ENCODE measurements at places on chromosomes 3 and 15.
A peak's percentile ranks its signal among the peaks of the same experiment; 100 is the strongest.

DNA sequence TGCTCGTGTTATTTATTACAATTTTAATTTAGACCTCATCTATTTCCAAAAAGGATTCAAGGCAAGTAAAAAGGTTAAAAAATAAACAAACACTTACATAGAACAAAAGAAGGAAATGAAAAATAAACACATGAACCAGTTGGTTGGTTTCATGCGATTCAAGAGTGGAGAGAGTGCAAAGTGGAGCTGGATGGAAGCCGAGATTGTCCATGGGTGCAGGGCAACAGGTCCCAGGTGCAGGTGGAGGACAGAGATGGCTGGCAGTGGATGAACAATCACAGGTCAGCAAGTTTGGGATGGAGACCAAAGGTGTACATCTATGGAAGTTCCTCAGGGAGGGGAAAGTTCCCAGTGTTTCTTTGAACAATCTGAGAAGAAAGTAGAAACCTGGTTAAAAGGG is 11.6 kb upstream of the SEMA5B start:
- H3K36me3 ChIP-seq: no peaks in the 10 kb centered on the region
- no peak overlapping the region for H3K27ac ChIP-seq
- no peaks in the 10 kb centered on the region for H3K27me3 ChIP-seq
- DNase-seq: no peak
- no peaks in the 10 kb centered on the region for H3K4me1 ChIP-seq
- H3K4me3 ChIP-seq: no peak overlapping the region

GRCh38 chr3:128004661-128005060 is 47.6 kb upstream of the SEC61A1 start:
- H3K27me3 ChIP-seq: no peaks in the 10 kb centered on the region
- no peak overlapping the region for H3K27ac ChIP-seq
- no peaks in the 10 kb centered on the region for H3K4me1 ChIP-seq
- H3K4me3 ChIP-seq: no peak overlapping the region

DNA sequence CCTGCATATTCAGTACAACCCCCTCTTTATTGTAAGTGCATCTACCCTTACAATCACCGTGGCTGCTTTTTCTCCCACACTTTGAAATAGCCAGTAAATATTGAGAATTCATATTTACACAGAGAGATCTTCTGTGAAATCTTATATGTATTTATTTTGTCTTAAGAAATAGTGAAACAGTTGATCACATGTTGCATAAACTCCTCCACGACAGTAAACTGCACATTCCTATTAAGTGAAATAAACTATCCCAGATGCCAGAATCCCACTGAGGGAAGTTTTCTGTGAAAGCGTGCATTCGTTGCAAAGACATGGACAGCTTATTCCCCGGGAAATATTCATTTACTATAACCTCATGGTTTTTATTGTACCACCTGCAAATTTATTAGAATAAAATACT is 796.0 kb downstream of the ROBO2 start:
- no peak overlapping the region for H3K4me3 ChIP-seq
- H3K27me3 ChIP-seq: no peaks in the 10 kb centered on the region
- no peak overlapping the region for H3K27ac ChIP-seq
- no peaks in the 10 kb centered on the region for H3K36me3 ChIP-seq
- H3K4me1 ChIP-seq: no peaks in the 10 kb centered on the region

- H3K36me3 ChIP-seq: no peaks in the 10 kb centered on the region
- H3K4me3 ChIP-seq: peak overlapping the region; percentile 65
- H3K4me1 ChIP-seq: peaks cover 17% of the 10 kb centered on the region
- peak overlapping the region; percentile 78 for H3K27ac ChIP-seq
Measured at GRCh38 chr15:95669146-95669922, 661.2 kb upstream of the NR2F2 start.

DNA sequence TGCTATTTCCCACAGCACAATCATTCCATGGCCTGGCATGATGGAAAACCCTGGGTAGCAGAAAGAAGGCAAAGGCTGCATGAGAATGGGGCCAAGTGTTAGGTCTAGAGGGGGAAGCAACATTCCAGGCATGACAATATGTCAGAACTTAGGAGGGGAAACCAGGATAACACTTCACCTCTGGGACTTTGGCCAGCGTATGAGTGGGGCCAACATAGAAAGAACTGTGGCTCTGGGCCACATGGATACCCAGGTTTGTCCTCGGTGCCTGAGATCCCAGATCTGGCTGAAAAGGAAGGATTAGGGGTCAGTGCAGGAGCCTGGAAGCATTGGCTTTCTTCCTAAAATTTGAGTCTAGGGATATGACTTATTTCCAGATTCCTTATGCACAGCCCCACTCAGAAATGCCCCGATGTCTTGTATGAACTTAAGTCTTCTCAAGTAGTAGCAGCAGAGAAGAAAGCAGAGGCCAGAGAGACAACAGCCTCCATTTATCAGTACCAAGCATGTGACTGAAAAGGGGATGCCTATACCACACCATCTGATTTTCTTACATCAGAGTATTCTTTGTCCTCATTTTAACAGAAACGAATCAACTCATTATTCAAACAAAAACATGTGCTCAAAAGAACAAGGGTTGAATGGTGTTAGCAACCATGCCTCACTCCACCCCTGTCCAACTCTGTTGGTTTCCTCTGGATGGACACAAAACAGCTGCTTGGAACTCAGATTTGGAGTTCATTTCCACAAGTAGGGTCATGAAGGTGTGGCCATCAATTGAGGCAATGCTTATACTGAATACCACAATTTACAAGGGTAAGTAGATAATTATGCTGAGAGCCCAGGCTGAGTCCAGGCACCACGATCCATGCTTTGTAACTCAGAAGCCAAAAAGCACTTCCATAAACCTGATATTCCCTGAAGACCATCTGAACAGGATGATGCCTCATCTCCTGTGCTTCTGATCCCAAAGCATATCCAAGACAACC is 43.7 kb upstream of the NDUFB4 start:
- no peak overlapping the region for H3K4me3 ChIP-seq
- no peak for DNase-seq
- no peak overlapping the region for H3K27ac ChIP-seq
- no peaks in the 10 kb centered on the region for H3K27me3 ChIP-seq
- no peaks in the 10 kb centered on the region for H3K4me1 ChIP-seq
- no peaks in the 10 kb centered on the region for H3K36me3 ChIP-seq

DNA sequence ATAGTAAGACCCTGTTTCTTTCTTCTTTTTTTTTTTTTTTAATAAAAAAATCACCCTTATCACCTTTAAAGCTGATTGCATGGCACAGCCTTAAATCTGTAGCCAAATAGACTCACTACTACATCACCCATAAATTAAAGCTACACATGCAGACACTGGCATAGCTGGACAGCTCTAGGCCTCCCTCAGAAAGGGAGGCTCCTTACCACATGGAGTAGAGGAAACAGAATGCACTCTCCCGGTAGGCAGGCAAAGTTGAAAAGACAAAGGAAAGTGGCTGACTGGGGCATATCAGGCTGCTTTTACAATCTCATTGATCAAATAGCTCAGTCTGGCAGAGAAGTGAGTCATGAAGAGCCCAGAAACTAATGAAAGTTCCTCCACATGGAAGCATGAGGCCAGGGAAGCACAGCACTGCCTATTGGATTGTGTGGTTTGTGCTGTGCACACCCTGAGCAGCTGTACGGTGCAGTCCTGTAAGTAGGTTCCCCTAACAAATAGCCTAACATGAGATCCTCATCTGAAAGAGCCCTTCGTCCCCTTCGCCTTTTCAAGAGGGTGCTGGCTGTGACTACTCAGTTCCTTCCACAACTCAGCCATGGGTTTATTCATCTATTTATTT is 32.7 kb upstream of the FAM98B start:
- DNase-seq: no peak
- H3K36me3 ChIP-seq: no peaks in the 10 kb centered on the region
- no peak overlapping the region for H3K4me3 ChIP-seq
- peaks cover 24% of the 10 kb centered on the region for H3K4me1 ChIP-seq

GRCh38 chr3:56917361-56918110 is 115.8 kb upstream of the ARHGEF3 start:
- peak overlapping the region; percentile 96 for H3K27ac ChIP-seq
- H3K4me1 ChIP-seq: peaks cover 44% of the 10 kb centered on the region
- peak overlapping the region; percentile 44 for H3K4me3 ChIP-seq
- peak; percentile 79 for DNase-seq
- H3K27me3 ChIP-seq: no peaks in the 10 kb centered on the region

- H3K27ac ChIP-seq: no peak overlapping the region
- no peak for DNase-seq
- H3K4me1 ChIP-seq: peaks cover 18% of the 10 kb centered on the region
- no peaks in the 10 kb centered on the region for H3K27me3 ChIP-seq
Measured at GRCh38 chr3:195892105-195893043, 16.0 kb downstream of the TNK2 start.

GRCh38 chr15:62021991-62022600 is 38.2 kb downstream of the VPS13C start:
- H3K4me1 ChIP-seq: peaks cover 1% of the 10 kb centered on the region
- H3K4me3 ChIP-seq: no peak overlapping the region
- H3K27me3 ChIP-seq: no peaks in the 10 kb centered on the region
- no peak overlapping the region for H3K27ac ChIP-seq
- DNase-seq: no peak

DNA sequence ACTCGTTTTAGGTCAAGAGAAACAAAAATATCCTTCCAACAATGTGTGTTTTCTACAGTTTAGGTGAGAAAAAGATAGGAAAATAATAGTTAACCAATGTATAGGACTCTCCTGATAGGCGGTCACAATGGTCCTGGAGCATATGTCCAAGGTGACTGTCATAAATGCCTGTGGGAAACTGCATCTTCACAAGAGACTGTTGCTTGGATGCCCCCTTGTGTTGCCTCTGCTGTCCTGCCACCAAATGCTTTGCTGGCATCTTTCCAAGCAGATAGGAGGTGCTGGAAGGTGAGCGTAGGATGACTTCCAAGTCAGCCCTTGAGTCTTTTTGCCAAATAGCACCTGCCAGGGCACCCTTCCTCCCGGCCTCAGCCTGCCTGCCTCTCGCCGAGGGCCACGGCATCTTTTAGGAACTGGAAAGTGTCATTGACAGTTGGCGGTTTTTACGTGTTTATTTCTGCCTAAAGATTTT is 24.1 kb upstream of the SACM1L start:
- peak overlapping the region; percentile 63 for H3K27ac ChIP-seq
- H3K36me3 ChIP-seq: peaks cover 17% of the 10 kb centered on the region
- H3K4me3 ChIP-seq: peak overlapping the region; percentile 45
- no peaks in the 10 kb centered on the region for H3K27me3 ChIP-seq
- peak; percentile 39 for DNase-seq
- peaks cover 9% of the 10 kb centered on the region for H3K4me1 ChIP-seq

- no peaks in the 10 kb centered on the region for H3K36me3 ChIP-seq
- no peaks in the 10 kb centered on the region for H3K27me3 ChIP-seq
- no peak overlapping the region for H3K4me3 ChIP-seq
- no peaks in the 10 kb centered on the region for H3K4me1 ChIP-seq
Measured at GRCh38 chr3:8619548-8619947, 25.1 kb downstream of the SSUH2 start.

- H3K27me3 ChIP-seq: no peaks in the 10 kb centered on the region
- DNase-seq: no peak
- H3K4me3 ChIP-seq: no peak overlapping the region
- no peaks in the 10 kb centered on the region for H3K36me3 ChIP-seq
- H3K4me1 ChIP-seq: no peaks in the 10 kb centered on the region
Measured at GRCh38 chr15:40306908-40307307, 827 bp downstream of the PLCB2 start.

GRCh38 chr15:82129149-82129692 is 83.4 kb upstream of the MEX3B start:
- no peak overlapping the region for H3K4me3 ChIP-seq
- no peaks in the 10 kb centered on the region for H3K36me3 ChIP-seq
- H3K4me1 ChIP-seq: no peaks in the 10 kb centered on the region
- no peak for DNase-seq
- no peaks in the 10 kb centered on the region for H3K27me3 ChIP-seq

DNA sequence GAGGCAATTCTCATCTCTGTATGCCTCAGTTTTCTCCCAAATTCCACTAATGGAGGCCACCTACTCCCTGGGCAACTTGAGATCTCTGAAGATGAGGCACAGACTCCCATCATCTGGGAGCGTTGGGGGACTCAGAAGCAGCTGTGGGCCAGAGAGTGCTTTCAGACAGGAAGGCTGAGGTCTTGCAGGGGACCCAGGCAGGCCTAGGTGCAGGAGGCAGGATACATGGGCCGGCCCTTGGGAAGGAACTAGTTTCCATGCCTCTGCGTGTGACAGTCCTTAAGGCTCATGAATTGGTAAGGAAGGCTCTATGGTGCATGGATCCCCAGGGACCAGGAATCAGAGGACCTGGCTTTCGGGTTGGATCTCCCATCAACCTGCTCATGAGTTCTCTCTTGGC is 14.5 kb downstream of the BMF start:
- H3K4me3 ChIP-seq: no peak overlapping the region
- peaks cover 52% of the 10 kb centered on the region for H3K4me1 ChIP-seq
- DNase-seq: no peak
- H3K36me3 ChIP-seq: no peaks in the 10 kb centered on the region
- H3K27ac ChIP-seq: no peak overlapping the region

DNA sequence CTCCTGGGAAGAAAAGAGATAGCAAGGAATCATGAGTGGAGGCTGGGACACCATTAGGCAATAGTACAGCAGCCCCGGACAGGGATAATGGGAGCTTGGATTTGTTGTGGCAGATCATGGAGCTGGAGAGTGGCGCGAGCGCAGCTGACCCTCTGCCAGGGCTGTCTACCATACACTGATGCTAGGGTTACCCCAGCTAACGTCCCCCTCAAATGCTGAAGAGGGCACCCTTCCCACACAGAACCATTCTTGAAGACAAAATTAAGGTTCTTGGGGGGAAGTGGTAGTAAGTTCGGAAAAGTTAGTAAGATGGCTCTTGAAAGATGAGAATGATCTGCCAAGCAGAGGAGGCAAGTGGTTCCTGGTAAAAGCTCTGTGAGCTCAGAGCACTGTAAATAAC is 61.1 kb downstream of the ST3GAL6 start:
- H3K4me1 ChIP-seq: no peaks in the 10 kb centered on the region
- H3K36me3 ChIP-seq: no peaks in the 10 kb centered on the region
- DNase-seq: no peak
- no peak overlapping the region for H3K4me3 ChIP-seq
- no peak overlapping the region for H3K27ac ChIP-seq
- H3K27me3 ChIP-seq: no peaks in the 10 kb centered on the region

DNA sequence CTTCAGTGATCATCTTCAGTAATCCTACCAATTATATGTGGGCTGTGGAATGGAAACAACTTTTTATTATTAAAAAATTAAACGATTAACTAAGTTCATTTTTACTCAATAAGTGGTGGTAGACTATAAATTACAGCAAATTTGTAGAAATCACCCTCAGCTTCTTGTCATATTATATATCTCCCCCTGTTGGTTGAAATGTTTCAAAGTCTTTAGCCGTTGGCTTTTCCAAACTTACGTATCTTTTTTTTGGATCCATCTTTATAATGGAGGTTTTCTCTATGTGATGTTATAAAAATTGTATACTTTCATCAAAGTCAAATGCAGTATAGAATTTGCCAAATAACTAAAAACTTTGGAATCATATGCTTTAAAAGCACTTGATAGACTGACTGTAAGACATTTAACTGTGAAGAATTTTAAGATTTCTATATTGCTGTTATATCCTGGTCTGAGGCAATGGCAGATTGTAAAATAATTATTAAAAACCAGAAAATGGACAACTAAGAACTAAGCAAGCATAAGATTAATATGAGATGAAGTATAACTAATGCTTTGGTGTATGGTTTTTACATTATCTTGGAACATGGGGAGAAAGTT is 44.7 kb downstream of the ATP11B start:
- DNase-seq: peak; percentile 23
- no peaks in the 10 kb centered on the region for H3K27me3 ChIP-seq
- H3K4me3 ChIP-seq: no peak overlapping the region

All from MM.1S (cell line).